Naive thymus-derived CD8-positive, alpha-beta T cell (primary cell): ENCODE measurements at places on chromosomes 2 and 18.

- no peak overlapping the region for H3K27ac ChIP-seq
- no peaks in the 10 kb centered on the region for H3K4me1 ChIP-seq
- no peak overlapping the region for H3K4me3 ChIP-seq
- no peaks in the 10 kb centered on the region for H3K36me3 ChIP-seq
- H3K27me3 ChIP-seq = no peaks in the 10 kb centered on the region
These were observed 109.1 kb downstream of the FIGN start for GRCh38 chr2:163626639-163627109.

GRCh38 chr2:101277111-101277510 is 24.4 kb downstream of the CNOT11 start:
- no peak for DNase-seq
- no peaks in the 10 kb centered on the region for H3K27me3 ChIP-seq
- H3K4me1 ChIP-seq = peaks cover 6% of the 10 kb centered on the region
- H3K27ac ChIP-seq = peak overlapping the region; percentile 72
- no peak overlapping the region for H3K4me3 ChIP-seq
- H3K36me3 ChIP-seq = peaks cover 29% of the 10 kb centered on the region

DNA sequence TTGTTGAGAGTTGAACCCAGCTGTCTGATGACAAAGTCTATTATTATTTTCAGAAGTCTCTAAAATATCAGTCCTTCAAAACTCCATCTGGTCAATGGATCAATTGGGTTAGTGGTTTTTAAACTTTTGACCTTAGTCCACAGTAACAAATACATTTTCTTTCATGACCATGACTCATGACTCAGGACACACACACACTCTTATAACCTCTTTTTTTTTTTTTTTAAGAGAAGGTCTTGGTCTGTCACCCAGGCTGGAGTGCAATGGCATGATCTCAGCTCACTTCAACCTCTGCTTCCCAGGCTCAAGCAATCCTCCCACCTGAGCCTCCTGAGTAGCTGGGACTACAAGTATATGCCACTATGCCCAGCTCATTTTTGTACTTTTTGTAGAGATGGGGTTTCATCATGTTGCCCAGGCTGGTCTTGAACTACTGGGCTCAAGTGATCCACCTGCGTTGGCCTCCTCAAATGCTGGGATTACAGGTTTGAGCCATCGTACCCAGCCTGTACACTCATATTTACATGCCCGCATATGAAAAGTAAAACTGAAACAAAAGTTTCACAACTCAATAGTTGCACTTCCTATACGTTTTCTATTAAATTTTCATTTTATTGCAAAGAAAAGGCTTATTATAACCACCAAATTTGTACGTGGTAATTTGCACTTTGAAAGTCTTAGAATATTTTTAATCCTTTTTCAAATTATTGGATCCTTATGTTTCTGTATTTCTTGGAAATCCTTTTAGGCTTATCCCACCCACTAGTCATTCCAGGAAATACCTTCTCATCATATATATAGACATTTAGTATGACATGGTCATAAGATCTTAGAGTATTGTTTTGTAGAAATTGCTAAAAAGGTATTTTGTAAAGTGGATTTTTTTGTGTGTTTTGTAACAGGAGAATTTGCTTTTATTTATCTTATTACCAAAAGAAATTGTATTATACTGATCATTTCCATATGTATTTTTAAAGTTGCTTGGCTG is 199.0 kb downstream of the LPIN1 start:
- peaks cover 8% of the 10 kb centered on the region for H3K4me1 ChIP-seq
- H3K36me3 ChIP-seq = no peaks in the 10 kb centered on the region
- H3K4me3 ChIP-seq = peak overlapping the region; percentile 59
- DNase-seq = no peak

DNA sequence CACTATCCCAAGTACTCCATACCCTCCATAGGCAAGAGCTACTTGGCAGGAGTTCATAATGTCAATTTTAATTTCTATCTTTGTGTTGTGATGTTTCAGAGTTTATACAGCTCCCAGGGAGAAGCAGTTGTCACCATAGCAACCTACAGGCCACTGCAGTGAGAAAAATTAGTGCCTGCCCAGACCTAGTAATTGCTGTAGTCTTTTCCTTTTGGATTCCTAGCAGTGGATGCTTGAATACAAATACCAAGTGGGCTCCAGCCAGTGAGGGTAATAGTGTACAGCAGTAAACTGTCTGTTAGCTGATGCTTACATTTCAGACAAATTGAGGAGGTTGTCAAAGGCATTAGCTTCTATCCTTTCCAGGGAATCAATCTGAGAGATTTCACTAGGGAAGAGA is 26.7 kb downstream of the LHCGR start:
- H3K4me1 ChIP-seq = no peaks in the 10 kb centered on the region
- H3K4me3 ChIP-seq = no peak overlapping the region
- H3K36me3 ChIP-seq = no peaks in the 10 kb centered on the region
- no peak for DNase-seq

DNA sequence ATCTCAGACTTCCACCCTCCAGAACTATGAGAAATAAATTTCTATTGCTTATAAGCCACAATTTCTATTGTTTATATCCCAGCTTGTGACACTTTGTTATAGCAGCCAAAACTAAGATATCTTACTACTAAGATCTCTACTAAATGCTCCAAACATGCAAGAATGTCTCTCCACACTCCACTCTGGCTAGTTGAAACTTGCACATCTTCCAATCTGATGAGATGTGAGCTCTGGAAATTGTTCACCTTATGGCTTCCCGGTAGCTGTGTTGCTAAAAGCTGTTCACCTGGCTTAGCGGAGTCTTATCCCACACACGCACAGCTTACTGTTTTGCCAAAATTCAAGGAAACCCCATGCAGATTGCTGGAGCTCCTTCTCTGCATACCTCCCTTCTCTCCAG is 43.9 kb downstream of the PKDCC start:
- H3K4me3 ChIP-seq = no peak overlapping the region
- H3K27me3 ChIP-seq = no peaks in the 10 kb centered on the region
- DNase-seq = no peak

- H3K4me1 ChIP-seq = peaks cover 5% of the 10 kb centered on the region
- H3K27me3 ChIP-seq = no peaks in the 10 kb centered on the region
- H3K27ac ChIP-seq = no peak overlapping the region
- no peaks in the 10 kb centered on the region for H3K36me3 ChIP-seq
- DNase-seq = no peak
These were observed 76.0 kb upstream of the CTDP1 start for GRCh38 chr18:79603321-79604204.

DNA sequence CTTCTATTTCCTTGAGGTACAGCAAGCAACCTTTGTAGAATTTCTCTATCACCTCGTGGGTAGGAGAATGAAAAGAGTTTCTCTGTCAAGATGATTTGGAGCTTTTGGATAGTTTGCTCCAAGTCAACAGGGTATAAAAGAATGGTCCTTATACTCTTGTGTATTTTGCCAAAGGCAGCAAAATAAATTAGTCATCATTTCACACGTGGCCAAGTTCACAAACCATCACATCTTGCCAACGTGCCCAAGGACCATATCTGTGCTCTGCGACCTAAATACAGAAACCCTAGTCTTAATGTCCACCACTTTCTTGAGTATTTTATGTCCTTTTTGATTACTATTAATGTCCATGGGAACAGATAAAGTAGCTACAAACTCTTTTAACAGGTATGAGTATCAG is 262.9 kb downstream of the AFF3 start:
- no peak overlapping the region for H3K4me3 ChIP-seq
- no peaks in the 10 kb centered on the region for H3K4me1 ChIP-seq
- DNase-seq = no peak
- no peaks in the 10 kb centered on the region for H3K27me3 ChIP-seq
- no peak overlapping the region for H3K27ac ChIP-seq

- H3K27ac ChIP-seq = no peak overlapping the region
- H3K27me3 ChIP-seq = peaks cover 4% of the 10 kb centered on the region
- H3K4me1 ChIP-seq = no peaks in the 10 kb centered on the region
- no peaks in the 10 kb centered on the region for H3K36me3 ChIP-seq
- no peak overlapping the region for H3K4me3 ChIP-seq
- no peak for DNase-seq
These were observed 250.9 kb downstream of the MYO3B start for GRCh38 chr2:170428868-170429267.

GRCh38 chr2:168613551-168613950 is 157.5 kb downstream of the CERS6 start:
- H3K27ac ChIP-seq = no peak overlapping the region
- DNase-seq = no peak
- H3K4me3 ChIP-seq = no peak overlapping the region

GRCh38 chr18:46754188-46754587 is 2.7 kb downstream of the ST8SIA5 start:
- H3K27me3 ChIP-seq = peaks cover 75% of the 10 kb centered on the region
- DNase-seq = no peak
- no peaks in the 10 kb centered on the region for H3K36me3 ChIP-seq
- peaks cover 9% of the 10 kb centered on the region for H3K4me1 ChIP-seq
- H3K27ac ChIP-seq = no peak overlapping the region

- peaks cover 2% of the 10 kb centered on the region for H3K4me1 ChIP-seq
- H3K36me3 ChIP-seq = no peaks in the 10 kb centered on the region
- no peaks in the 10 kb centered on the region for H3K27me3 ChIP-seq
- no peak for DNase-seq
These were observed 46.7 kb downstream of the IRS1 start for GRCh38 chr2:226752887-226753286.

DNA sequence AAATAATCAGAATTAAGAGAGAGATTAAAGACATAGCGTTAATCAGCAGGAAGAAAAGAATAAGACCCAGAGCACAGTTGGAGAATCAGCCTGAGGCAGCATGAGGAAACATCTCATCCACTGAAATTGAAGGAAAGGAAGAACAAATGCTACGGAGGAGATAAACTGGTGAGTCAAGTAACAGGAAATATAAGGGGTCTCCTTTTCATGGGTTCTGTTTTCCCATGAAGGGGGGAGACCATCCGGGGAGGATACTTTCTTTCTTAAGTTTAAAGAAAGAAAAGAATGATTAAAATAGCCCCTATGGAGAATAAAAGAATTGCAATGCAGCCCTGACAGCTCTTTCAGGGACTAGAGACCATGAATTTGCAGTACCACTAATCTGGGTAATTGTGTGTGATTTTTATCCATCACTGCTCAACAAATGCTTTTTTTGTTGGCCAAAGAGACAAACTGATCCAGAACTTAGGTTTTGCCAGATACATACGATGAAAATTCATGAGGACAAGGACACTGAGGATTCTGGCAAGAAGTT is 17.7 kb downstream of the ROCK2 start:
- no peak for DNase-seq
- no peak overlapping the region for H3K4me3 ChIP-seq
- H3K4me1 ChIP-seq = peaks cover 33% of the 10 kb centered on the region
- H3K27ac ChIP-seq = no peak overlapping the region

- H3K36me3 ChIP-seq = no peaks in the 10 kb centered on the region
- no peak for DNase-seq
- H3K4me1 ChIP-seq = peaks cover 34% of the 10 kb centered on the region
- H3K4me3 ChIP-seq = no peak overlapping the region
- peaks cover 39% of the 10 kb centered on the region for H3K27me3 ChIP-seq
These were observed 972 bp upstream of the IGFBP5 start for GRCh38 chr2:216696321-216696720.

DNA sequence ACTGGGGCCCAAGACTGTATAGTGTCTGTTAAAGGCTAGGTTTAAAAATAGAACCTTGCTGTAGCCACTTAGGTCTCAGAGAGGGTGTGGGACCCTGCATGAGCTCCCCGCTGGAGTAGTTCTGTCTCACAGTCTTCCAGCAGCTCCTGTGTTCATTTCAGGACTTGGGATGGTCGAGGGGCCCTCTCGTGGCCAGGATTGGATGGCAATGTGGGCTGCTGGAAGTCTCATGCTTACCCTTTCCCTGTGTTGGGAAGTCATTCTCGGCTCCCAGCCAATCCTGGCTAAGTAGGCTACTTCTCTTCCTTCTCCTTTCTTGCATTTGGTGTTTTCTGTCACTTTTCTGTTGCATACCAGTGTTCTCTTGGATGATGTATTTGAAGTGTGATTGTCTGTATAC is 284.0 kb upstream of the GCFC2 start:
- no peaks in the 10 kb centered on the region for H3K4me1 ChIP-seq
- no peaks in the 10 kb centered on the region for H3K36me3 ChIP-seq
- no peak for DNase-seq
- no peak overlapping the region for H3K27ac ChIP-seq
- no peaks in the 10 kb centered on the region for H3K27me3 ChIP-seq
- no peak overlapping the region for H3K4me3 ChIP-seq

- no peak overlapping the region for H3K4me3 ChIP-seq
- H3K27me3 ChIP-seq = peaks cover 9% of the 10 kb centered on the region
- no peak overlapping the region for H3K27ac ChIP-seq
These were observed 304.9 kb downstream of the STK39 start for GRCh38 chr2:167942366-167943081.

- H3K27me3 ChIP-seq = peaks cover 21% of the 10 kb centered on the region
- H3K36me3 ChIP-seq = no peaks in the 10 kb centered on the region
- no peak for DNase-seq
- H3K4me3 ChIP-seq = no peak overlapping the region
- no peaks in the 10 kb centered on the region for H3K4me1 ChIP-seq
These were observed 187.1 kb downstream of the DYSF start for GRCh38 chr2:71640489-71640888.

GRCh38 chr18:50869150-50869549 is 9.8 kb upstream of the ME2 start:
- H3K4me1 ChIP-seq = no peaks in the 10 kb centered on the region
- DNase-seq = no peak
- no peaks in the 10 kb centered on the region for H3K36me3 ChIP-seq
- peaks cover 2% of the 10 kb centered on the region for H3K27me3 ChIP-seq
- H3K4me3 ChIP-seq = no peak overlapping the region
- H3K27ac ChIP-seq = no peak overlapping the region

DNA sequence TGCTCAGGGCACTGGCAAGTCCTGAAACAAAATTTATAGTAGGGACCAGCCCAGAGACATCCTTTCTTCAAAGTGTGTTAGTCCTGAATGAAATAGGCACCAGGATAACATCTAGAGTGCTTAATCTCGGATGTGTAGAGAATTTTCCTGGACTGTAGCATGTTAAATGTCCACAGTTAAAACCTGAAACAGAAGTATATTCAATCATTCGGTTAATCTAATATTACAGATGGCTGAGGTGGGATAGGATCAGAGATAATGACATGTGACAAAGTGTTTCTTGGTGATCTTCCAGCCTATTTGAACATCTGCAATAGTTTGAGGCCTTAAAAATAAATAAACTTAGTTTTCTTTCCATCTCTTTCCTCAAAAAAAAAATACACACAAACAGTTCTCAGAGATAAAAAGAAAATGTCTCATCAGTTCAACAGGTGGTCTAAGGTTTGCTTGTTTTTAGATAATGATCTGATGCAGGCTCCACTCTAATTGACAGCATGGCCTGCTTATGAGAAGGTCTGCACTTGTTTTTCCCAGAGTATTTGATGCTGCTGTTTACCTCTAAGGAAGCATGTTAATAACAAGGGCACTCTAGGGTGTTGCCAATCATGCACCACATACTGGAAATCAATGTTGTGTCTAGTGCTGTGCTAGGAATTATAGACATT is 25.9 kb downstream of the CNTNAP5 start:
- no peak for DNase-seq
- H3K36me3 ChIP-seq = no peaks in the 10 kb centered on the region
- no peak overlapping the region for H3K4me3 ChIP-seq
- H3K27me3 ChIP-seq = no peaks in the 10 kb centered on the region

- peaks cover 15% of the 10 kb centered on the region for H3K36me3 ChIP-seq
- H3K27me3 ChIP-seq = peaks cover 24% of the 10 kb centered on the region
- no peak overlapping the region for H3K4me3 ChIP-seq
- no peak overlapping the region for H3K27ac ChIP-seq
These were observed 195.4 kb upstream of the ARL4C start for GRCh38 chr2:234691968-234692955.
